ENCODE measurements at places on chromosomes 16 and 17.

GRCh38 chr17:76492123-76492988 is 8.9 kb downstream of the RHBDF2 start:
- DNase-seq = no peak

DNA sequence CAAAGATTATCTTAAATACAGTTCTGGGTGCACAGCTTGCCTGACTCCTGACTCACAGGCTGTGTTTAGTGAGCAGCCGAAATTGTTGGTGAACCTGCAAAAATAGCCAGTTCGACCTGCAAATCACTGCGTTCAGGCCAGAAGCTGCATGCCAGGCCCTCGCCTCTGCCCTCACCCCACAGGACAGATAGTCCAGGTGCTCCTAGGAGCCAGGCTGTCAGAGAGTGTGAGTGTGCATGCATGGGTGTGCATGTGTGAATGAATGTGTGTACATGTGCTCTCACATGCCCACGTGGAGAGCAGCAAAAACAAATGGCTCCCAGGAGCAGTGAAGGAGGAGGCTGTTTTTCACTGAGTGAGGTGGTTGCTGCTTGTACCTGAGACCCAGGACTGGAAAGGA is 131.8 kb downstream of the ABCC12 start:
- no peak for DNase-seq

- no peak for DNase-seq
These were observed 7.3 kb downstream of the CACNA1H start for GRCh38 chr16:1159973-1160772.

DNA sequence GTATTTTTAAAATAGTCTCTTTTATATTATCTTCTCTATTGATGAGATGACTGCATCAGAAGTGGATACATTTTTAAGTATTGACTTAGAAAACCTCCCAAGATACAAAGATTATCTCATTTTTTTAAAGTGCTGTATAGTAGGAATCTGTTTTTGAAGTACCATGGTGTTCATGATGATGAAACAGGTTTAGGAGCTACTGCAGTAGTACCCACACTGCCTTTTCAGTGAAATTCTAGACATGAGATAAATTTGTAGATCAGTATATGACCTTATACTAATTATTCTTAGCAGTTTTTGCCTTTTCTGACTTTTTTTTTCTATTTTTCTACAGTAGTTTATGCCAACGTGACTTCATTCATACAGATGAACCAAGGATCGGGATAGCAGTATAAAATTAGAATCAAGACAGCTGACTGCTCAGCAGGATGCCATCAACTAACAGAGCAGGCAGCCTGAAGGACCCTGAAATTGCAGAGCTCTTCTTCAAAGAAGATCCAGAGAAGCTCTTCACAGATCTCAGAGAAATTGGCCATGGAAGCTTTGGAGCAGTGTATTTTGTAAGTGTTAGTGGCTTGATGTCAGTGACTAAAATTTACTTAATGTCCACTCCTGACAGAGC is 61.1 kb downstream of the TAOK1 start:
- DNase-seq = no peak

DNA sequence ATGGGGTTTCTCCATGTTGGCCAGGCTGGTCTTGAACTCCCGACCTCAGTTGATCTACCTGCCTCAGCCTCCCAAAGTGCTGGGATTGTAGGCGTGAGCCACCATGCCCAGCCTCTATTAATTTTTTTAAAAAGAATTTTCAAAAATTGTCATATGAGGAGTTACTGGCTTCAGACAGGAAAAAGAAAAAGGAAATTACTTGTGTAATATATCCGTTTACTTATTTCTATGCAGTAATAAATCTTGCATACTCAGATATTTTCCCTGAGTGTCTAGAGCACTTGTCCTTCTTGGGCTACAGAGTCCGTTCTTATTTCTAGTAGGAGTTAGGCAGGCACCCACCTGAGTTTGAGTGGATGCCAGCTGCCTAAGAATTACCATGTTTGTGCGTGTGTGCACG is 85.8 kb downstream of the VMP1 start:
- DNase-seq = no peak

DNA sequence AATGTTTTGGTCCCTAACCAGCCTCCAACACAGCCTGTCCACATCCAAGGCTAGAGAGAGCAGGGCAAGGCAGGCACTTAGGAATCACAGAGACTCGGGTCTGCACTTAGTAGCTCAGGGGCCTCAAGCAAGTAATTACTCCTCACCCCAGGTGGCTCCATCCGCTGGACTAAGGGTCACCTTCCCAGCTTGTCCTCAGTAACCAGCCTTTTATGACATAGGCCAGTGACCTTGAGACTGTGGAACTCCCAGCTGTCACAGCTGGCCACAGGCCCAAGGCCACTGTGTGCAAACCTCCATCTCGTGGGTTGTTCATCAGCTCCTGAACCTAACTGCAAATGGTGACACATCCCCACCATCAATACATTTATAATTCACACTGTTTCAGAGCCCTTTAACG is 68.6 kb downstream of the CDYL2 start:
- no peak for DNase-seq

DNA sequence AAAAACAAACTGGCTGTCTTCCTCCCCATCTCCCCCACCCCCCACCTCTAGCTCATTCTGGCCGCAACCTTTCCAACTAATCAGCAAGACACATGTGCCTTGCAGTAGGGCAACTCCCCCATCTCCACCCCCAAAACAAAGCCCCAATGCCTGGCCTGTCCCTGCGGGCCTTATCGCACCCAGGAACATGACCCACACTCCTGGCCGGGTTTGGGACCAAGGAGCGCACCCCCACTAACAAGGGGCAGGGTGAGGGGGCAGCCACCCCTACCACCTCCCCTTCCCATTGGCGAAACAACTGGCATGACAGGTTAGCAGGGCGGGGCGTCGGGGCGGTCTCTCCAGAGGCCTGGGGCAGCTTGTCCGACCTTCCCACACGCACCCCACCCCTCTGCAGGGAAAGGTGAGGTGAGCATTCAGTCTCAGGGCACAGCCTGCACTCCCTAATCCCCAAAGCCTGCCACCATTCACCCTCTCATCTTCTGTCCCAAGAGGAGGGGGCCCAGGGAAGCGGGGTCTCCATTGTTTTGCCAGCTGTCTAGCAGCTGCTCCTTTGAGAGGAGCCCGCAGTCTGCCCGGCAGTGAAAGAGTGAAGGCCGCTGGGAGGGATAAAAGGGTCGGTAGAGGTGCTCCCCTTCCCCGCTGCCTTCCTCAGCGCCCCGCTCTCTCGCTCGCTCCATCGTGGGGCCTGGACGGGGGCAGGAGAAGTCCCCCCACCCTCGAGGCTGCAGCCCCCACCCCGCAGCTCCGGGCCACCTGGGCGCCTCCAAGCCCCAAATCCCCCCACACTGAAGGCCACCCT is 765 bp downstream of the MYO18A start:
- no peak for DNase-seq

GRCh38 chr17:69744512-69745070 is 330.1 kb downstream of the MAP2K6 start:
- no peak for DNase-seq

DNA sequence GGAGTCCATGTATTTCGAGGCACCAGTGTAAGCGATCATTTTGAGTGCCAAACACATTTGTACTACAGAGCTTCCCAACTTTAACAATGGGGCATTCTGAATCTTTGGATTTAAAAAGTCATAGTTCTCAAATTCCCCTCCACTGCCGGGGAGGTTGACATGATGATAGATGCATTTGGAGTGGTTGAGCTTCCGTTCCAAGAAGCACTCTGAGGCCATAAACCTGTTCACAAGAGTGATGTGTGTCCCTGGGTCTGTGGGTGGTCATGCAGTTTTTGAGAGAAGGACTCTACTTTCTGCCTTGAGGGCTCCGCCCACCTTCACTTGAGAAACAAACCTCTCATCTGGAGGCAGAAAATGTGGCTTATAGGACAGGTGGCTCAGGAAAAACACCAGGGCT is 43.7 kb downstream of the IRX5 start:
- no peak for DNase-seq
